Activated CD4-positive, alpha-beta memory T cell treated with anti-CD3 and anti-CD28 coated beads for 36 hours (primary cell): ENCODE measurements at places on chromosomes 2 and 18. TPM values are rescaled to one million over a fixed set of nuclear protein-coding genes. Genes with fewer than 3 reads are reported as not detected.

Gene CD8B
- total RNA-seq, result 0.57 TPM

Gene ESPNL
- 0.14 TPM for total RNA-seq

Gene OR6B2
- not detected for total RNA-seq

Gene SLC1A4
- total RNA-seq, result 15.9 TPM

Gene FAP
- not detected for total RNA-seq

- no peak overlapping the region for H3K27ac ChIP-seq
- no peaks in the 10 kb centered on the region for H3K27me3 ChIP-seq
- no peaks in the 10 kb centered on the region for H3K36me3 ChIP-seq
- no peak for DNase-seq
- no peak overlapping the region for H3K4me3 ChIP-seq
- no peaks in the 10 kb centered on the region for H3K4me1 ChIP-seq
Measured at GRCh38 chr2:213199871-213200270, 48.5 kb upstream of the IKZF2 start.

GRCh38 chr18:50405582-50406271, 30.9 kb downstream of the SKA1 start:
- H3K4me3 ChIP-seq, result no peak overlapping the region
- H3K4me1 ChIP-seq, result no peaks in the 10 kb centered on the region
- no peak overlapping the region for H3K27ac ChIP-seq
- H3K27me3 ChIP-seq, result peaks cover 38% of the 10 kb centered on the region
- DNase-seq, result no peak
- H3K36me3 ChIP-seq, result no peaks in the 10 kb centered on the region

DNA sequence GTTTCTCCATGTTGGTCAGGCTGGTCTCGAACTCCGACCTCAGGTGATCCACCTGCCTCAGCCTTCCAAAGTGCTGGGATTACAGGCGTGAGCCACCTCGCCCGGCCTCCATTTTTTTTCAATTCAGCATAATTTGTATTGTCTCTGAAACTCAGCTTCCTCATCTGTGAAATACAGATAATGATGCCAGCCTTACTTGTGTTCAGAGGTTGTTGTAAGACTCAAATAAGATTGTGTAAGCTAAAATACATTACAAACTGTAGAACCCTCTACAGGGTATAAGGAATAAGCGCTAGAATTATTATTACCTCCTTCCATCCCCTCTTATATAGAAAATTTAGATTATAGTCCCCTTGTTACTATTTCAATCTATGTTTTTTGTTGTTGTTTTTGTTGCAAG, 24.8 kb upstream of the STARD7 start:
- no peaks in the 10 kb centered on the region for H3K4me1 ChIP-seq
- H3K27ac ChIP-seq, result no peak overlapping the region
- H3K27me3 ChIP-seq, result no peaks in the 10 kb centered on the region
- H3K36me3 ChIP-seq, result peaks cover 5% of the 10 kb centered on the region

GRCh38 chr2:176074919-176075425, 8.8 kb downstream of the EVX2 start:
- DNase-seq, result no peak
- peaks cover 16% of the 10 kb centered on the region for H3K4me1 ChIP-seq
- peaks cover 14% of the 10 kb centered on the region for H3K36me3 ChIP-seq
- H3K4me3 ChIP-seq, result no peak overlapping the region
- no peak overlapping the region for H3K27ac ChIP-seq

GRCh38 chr2:196902828-196903227, 23.7 kb downstream of the PGAP1 start:
- no peaks in the 10 kb centered on the region for H3K4me1 ChIP-seq
- no peak overlapping the region for H3K4me3 ChIP-seq
- no peaks in the 10 kb centered on the region for H3K27me3 ChIP-seq
- H3K27ac ChIP-seq, result no peak overlapping the region
- no peak for DNase-seq
- H3K36me3 ChIP-seq, result peaks cover 26% of the 10 kb centered on the region

- peaks cover 18% of the 10 kb centered on the region for H3K36me3 ChIP-seq
- H3K27ac ChIP-seq, result peak overlapping the region; percentile 99
- peak overlapping the region; percentile 86 for H3K4me3 ChIP-seq
- peaks cover 47% of the 10 kb centered on the region for H3K4me1 ChIP-seq
- H3K27me3 ChIP-seq, result no peaks in the 10 kb centered on the region
Measured at GRCh38 chr2:177264209-177264692, 276 bp downstream of the NFE2L2 start.

- H3K27ac ChIP-seq, result no peak overlapping the region
- no peak for DNase-seq
- peaks cover 13% of the 10 kb centered on the region for H3K4me1 ChIP-seq
- no peaks in the 10 kb centered on the region for H3K27me3 ChIP-seq
- peaks cover 36% of the 10 kb centered on the region for H3K36me3 ChIP-seq
Measured at GRCh38 chr2:138536302-138536701, 34.7 kb downstream of the SPOPL start.

DNA sequence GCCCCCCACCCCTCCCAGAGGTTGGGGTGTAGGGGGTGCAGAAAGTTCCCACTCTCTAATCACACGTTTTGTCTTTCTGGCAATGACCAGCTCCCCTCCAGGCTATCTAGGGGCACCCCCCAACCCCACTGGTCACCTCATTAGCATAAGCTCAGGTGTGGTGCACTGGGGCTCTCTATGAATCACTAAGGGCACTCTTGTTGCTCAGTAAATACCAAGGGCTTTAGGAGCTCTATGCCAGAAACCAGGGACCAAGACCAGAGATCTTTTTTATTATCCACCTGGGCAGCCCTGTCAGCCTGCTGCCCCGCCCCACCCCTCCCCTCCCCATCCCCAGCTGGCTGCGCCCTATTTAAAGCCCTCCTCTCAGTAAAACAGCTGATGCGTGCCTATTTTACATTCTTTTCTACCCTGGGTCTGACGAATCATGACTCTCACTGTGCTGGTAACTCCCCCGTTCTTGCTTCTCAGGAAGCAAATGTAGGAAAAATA, 24.3 kb downstream of the NCK2 start:
- peak overlapping the region; percentile 90 for H3K27ac ChIP-seq
- no peaks in the 10 kb centered on the region for H3K27me3 ChIP-seq
- peaks cover 46% of the 10 kb centered on the region for H3K36me3 ChIP-seq
- DNase-seq, result peak; percentile 42

- no peaks in the 10 kb centered on the region for H3K27me3 ChIP-seq
- H3K36me3 ChIP-seq, result peaks cover 29% of the 10 kb centered on the region
- peaks cover 24% of the 10 kb centered on the region for H3K4me1 ChIP-seq
- peak overlapping the region; percentile 73 for H3K27ac ChIP-seq
- DNase-seq, result no peak
Measured at GRCh38 chr2:189673661-189674373, 653 bp upstream of the ANKAR start.

DNA sequence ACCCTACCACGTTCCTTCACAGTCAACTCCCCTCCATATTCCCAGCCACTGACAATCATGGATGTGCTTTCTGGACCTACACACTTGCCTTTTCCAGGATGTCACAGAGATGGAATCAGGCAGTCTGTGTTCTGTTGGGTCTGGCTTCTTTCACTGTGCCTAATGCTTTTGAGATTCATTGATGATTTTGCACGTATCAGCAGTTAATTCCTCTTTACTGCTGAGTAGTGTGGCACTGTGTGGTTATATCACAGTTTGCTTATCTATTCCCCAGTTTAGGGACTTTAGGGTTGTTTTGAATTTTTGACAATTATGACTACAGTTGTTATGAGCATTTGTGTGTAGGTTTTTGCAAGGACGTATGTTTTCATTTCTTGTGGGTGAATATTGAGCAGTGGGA, 191.7 kb downstream of the ACKR3 start:
- H3K36me3 ChIP-seq, result no peaks in the 10 kb centered on the region
- H3K27ac ChIP-seq, result no peak overlapping the region
- no peak overlapping the region for H3K4me3 ChIP-seq

DNA sequence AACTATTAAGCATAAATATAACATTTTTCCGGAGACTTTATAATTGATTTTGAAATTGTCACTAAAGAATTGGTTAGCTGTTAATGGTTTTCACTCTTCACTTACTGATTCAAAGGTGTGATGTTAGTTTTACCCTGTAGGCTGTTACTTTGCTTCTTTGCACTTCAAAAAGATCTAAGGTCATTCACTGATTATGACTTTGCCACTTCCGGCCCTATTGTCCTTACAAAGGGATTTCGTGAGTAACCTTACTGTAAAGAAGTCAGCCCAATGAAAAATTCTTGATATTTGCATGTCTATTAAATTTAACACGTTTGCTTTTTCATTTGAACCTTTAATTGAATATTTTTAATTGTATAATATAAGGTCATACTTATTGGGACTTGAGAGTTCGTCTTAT, 61.4 kb downstream of the GREB1L start:
- no peaks in the 10 kb centered on the region for H3K4me1 ChIP-seq
- H3K36me3 ChIP-seq, result no peaks in the 10 kb centered on the region
- peaks cover 4% of the 10 kb centered on the region for H3K27me3 ChIP-seq
- H3K4me3 ChIP-seq, result no peak overlapping the region

- no peak overlapping the region for H3K4me3 ChIP-seq
- peaks cover 12% of the 10 kb centered on the region for H3K4me1 ChIP-seq
Measured at GRCh38 chr2:46493971-46494250, 14.5 kb downstream of the TMEM247 start.

DNA sequence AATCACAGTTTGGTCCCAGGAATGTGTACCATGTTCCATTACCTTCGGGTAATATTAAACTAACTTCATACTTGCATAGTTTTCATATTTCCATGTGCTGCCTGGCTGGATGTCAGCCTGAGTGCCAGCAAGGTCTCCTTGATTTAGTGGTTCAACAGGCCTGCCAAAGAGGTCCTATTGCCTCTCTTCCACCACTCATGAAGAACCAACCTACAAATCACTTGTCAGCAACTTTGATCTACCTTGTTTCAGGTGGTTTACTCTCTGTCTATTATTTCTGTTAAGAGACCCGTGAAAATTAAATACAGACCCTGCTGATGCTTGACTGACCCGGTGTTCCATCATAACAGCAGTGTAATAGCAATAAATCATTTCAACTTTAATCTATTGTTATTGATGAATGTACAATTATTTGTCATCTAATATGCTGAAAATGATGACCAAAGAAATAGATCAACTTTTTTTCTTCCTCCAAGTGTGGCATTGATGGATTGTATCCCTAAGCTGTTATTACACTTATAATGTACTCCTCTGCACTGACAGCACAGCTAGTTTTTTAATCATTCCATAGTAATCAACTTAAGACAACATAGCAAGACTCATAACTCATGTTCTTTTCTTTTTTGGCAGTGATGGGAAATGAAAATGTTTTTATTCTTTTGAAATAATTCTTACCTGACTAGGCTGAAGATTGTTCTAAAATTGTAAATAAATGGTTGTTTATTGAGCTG, 1220.2 kb upstream of the ACVR2A start:
- no peaks in the 10 kb centered on the region for H3K27me3 ChIP-seq
- no peaks in the 10 kb centered on the region for H3K36me3 ChIP-seq
- no peak for DNase-seq
- H3K4me3 ChIP-seq, result no peak overlapping the region
- no peak overlapping the region for H3K27ac ChIP-seq
- no peaks in the 10 kb centered on the region for H3K4me1 ChIP-seq

DNA sequence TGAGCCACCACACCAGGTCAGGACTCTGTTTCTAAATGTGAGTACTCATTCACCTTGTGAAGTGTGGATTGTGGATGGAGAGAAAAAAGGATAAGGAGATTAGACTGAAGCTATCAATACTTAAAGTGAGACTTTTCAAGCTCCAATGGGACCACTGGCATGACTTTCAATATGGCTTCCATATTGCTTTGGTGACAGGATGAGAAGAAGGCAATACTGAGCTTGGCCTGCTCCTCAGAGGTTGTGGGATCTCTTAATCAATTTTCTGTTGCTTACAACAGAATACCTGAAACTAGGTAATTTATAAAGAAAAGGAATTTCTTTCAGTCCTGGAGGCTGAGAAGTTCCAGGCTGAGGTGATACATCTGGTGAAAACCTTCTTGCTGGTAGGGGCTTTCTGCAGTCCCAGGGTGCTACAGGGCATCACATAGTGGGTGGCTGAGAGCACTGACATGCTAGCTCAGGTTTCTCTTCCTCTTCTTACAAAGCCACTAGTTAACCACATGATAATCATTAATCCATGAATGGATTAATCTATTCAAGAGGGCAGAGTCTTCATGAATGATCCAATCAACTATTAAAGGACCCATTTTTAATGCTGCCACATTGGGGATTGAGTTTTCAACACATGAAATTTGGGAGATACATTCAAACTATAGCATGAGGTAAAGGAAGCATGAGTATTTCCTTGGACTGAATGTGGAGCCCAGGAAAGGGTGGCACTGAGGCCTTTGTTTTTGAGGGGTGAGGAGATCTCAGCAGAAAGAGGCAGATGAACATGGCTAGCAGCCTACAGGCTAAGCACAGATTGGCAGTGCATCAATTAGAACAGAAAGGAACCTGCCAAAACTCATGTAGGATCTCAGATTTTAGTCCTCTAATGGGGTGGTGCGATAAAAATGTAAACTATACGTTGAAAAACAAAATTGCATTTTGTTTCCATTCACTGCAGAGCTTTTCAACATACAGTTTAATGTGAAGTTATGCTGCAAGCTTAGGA, 274.5 kb downstream of the PIK3C3 start:
- H3K36me3 ChIP-seq, result no peaks in the 10 kb centered on the region
- H3K27me3 ChIP-seq, result no peaks in the 10 kb centered on the region
- no peak overlapping the region for H3K27ac ChIP-seq

DNA sequence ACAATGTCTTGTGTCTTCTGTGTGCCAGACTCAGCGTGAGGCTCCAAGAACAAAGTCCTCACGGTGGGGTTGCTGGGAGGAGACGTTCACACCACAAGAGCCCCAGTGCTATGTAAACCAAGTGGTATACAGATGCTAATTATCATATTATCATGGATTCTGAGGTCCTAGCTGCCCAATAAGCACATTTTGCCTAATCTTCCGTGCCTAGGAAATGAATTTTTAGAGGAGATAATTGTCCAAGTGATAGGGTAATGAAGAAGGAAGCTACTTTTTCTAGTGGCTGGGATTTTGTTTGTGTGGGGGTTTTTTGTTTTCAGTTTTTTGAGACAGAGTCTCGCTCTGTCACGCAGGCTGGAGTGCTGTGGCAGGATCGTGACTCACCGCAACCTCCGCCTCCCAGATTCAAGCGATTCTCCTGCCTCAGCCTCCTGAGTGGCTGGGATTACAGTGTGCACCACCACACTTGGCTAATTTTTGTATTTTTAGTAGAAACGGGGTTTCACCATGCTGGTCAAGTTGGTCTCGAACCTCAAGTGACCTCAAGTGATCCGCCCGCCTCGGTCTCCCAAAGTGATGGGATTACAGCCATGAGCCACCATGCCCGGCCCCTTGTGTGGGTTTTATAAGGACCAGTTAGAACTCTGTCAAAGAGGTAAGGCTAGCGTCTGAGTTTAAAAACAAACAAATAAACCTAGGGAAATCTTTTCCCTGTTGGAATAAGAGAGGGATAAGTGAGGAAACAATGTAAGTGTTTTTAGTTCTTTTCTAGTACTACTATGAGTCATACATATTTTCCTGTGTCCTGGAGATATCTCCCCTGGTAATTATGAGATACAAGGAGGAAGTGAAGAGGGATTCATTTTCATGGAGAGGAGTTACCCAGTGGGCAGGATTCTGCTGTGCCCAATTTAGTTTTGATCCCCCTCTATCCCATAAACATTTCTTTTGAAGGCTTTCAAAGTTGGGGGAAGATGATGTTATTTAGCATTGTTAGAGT, 9.5 kb upstream of the SMAD7 start:
- peak overlapping the region; percentile 29 for H3K27ac ChIP-seq
- DNase-seq, result no peak
- no peaks in the 10 kb centered on the region for H3K36me3 ChIP-seq
